Suprapubic skin (tissue), 4 donors: ENCODE measurements at places on chromosomes 1 and 21. TPM values are rescaled to one million over a fixed set of nuclear protein-coding genes. Genes with fewer than 3 reads are reported as not detected.

The STIL gene
- total RNA-seq: 3.9 TPM

The GFI1 gene
- total RNA-seq: 0.48 TPM

The YRDC gene
- total RNA-seq: 32.0 TPM

The ASPM gene
- 13.0 TPM for total RNA-seq

The CD1C gene
- 4.3 TPM for total RNA-seq

The FCGR3A gene
- 1.8 TPM for total RNA-seq

The TMEM240 gene
- not detected for total RNA-seq

The IGSF9 gene
- 26.1 TPM for total RNA-seq

The CYP4A22 gene
- not detected for total RNA-seq

The SPRR2F gene
- total RNA-seq: 4.2 TPM

The TLCD4 gene
- 5.8 TPM for total RNA-seq

The NCF2 gene
- 40.9 TPM for total RNA-seq

The TRIM58 gene
- 0.76 TPM for total RNA-seq

The KRTAP12-3 gene
- not detected for total RNA-seq

The DCST1 gene
- total RNA-seq: 8.2 TPM

- no peak for DNase-seq
- H3K36me3 ChIP-seq: no peaks in the 10 kb centered on the region
- no peak overlapping the region for H3K4me3 ChIP-seq
- no peak overlapping the region for H3K27ac ChIP-seq
- peaks cover 5% of the 10 kb centered on the region for H3K4me1 ChIP-seq
- H3K27me3 ChIP-seq: no peaks in the 10 kb centered on the region
These were observed 302.0 kb upstream of the ADGRL2 start for GRCh38 chr1:81498471-81499462.

GRCh38 chr1:106620521-106620954, 435.9 kb upstream of the PRMT6 start:
- H3K27me3 ChIP-seq: no peaks in the 10 kb centered on the region
- no peaks in the 10 kb centered on the region for H3K36me3 ChIP-seq
- DNase-seq: no peak
- H3K4me1 ChIP-seq: no peaks in the 10 kb centered on the region

DNA sequence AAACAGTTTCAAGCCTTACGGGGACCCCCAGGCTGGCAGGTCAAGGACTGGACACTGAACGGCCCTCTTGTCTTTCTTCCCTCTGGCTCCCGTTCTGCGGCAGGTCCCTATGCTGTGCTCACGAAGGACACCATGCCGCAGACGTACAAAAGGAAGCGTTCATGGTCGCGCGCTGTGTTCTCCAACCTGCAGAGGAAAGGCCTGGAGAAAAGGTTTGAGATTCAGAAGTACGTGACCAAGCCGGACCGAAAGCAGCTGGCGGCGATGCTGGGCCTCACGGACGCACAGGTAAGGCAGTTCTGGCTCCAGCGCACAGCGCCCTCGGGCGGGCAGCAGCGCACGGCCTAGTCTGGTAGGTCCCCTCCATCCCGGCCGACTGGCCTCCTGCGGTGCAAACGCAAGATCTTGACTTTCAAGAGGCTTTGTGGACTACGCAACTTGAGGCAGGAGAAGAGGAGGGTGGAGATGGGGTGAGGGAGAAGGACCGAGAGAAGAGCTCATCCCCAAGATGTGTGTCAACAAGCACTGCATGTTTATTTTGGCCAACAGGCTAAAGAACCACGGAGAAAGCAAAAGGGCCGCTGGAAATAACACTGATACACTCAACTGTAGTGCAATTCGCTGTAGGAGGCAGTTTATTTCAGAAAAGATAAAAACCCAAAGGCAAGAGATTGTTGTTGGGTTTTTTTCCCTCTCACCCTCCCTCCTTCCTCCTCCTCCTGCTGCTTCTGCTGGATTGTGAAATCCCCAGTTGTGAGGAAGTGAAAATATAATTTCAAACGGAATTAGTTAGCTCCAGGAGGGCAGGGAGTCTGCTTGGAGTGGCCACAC, 3.0 kb downstream of the HLX start:
- H3K27ac ChIP-seq: no peak overlapping the region
- H3K27me3 ChIP-seq: peaks cover 96% of the 10 kb centered on the region
- no peak for DNase-seq
- peaks cover 58% of the 10 kb centered on the region for H3K4me1 ChIP-seq

DNA sequence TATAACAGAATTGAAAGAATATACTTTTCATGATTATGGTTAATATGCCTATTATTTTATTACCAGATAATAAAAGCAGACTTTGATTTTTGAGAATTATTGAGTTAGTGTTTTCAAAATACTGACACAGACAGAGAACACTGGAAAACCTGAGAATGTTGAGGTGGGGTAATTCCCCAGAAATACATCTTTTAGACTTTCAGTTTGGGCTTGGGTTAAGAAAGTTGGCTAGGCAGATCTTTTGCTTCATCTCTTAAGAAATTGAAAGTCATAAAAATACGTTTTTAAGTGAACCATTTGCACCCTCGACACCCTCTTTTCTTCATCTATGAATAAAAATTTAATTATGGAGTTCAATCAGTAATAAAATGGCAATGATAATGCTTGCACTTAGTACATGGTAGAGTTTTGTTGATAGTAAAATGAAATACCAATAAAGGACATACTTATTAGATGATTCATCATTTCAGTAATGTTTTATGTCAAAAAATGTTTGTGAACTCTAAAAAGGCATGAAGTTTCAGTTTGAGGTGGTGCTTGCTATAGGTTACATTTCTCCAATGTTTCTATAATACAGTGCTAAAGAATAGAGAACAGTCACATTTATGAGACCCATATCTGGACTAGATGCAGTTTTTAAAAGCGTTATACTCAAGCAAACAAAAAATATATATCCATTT, 1.9 kb upstream of the SAMSN1 start:
- H3K36me3 ChIP-seq: no peaks in the 10 kb centered on the region
- H3K27me3 ChIP-seq: no peaks in the 10 kb centered on the region
- no peak for DNase-seq
- H3K4me1 ChIP-seq: no peaks in the 10 kb centered on the region
- H3K27ac ChIP-seq: no peak overlapping the region
- no peak overlapping the region for H3K4me3 ChIP-seq

- no peaks in the 10 kb centered on the region for H3K27me3 ChIP-seq
- DNase-seq: no peak
- no peaks in the 10 kb centered on the region for H3K4me1 ChIP-seq
- H3K36me3 ChIP-seq: no peaks in the 10 kb centered on the region
- no peak overlapping the region for H3K27ac ChIP-seq
These were observed 36.7 kb upstream of the PDC start for GRCh38 chr1:186497651-186498050.

GRCh38 chr21:42463861-42464515, 32.0 kb downstream of the RSPH1 start:
- peak; percentile 67 for DNase-seq
- H3K36me3 ChIP-seq: no peaks in the 10 kb centered on the region
- H3K27ac ChIP-seq: no peak overlapping the region
- H3K27me3 ChIP-seq: no peaks in the 10 kb centered on the region
- no peak overlapping the region for H3K4me3 ChIP-seq

GRCh38 chr1:21050031-21050430, 126.7 kb downstream of the EIF4G3 start:
- DNase-seq: no peak
- no peak overlapping the region for H3K4me3 ChIP-seq
- no peaks in the 10 kb centered on the region for H3K4me1 ChIP-seq
- H3K27ac ChIP-seq: no peak overlapping the region
- H3K27me3 ChIP-seq: no peaks in the 10 kb centered on the region

DNA sequence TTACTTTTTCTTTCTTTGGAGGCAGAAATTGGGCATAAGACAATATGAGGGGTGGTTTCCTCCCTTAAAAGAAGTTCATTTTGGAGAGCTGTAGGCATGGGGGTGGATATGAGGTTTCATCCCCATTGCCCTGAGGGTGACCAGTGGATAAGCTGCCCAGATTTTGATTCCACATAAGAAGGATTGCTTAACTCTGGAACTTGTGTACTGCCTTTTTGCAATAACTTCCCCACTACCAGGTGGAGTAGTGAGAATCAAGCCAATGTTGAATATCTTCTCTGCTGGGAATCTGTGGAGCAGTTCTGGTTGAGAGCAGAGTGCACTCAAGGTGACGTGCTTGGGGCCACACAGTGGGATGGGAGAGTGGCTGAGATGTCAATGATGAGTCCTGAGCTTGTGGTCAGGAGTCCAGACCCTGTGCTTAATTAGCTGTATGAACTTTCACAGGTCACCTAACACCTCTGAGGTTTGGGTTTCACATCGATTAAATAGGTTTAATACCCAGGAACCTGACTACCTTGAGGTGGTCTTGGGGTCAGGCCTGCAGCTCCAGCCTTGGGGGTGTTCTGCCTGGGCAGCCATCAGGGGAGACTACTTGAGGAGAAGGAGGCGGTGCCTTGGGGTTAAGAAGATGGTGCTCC, 152.9 kb downstream of the FCRL5 start:
- peaks cover 9% of the 10 kb centered on the region for H3K27me3 ChIP-seq
- no peak for DNase-seq
- H3K27ac ChIP-seq: no peak overlapping the region
- no peaks in the 10 kb centered on the region for H3K4me1 ChIP-seq
- H3K4me3 ChIP-seq: no peak overlapping the region
- H3K36me3 ChIP-seq: no peaks in the 10 kb centered on the region

DNA sequence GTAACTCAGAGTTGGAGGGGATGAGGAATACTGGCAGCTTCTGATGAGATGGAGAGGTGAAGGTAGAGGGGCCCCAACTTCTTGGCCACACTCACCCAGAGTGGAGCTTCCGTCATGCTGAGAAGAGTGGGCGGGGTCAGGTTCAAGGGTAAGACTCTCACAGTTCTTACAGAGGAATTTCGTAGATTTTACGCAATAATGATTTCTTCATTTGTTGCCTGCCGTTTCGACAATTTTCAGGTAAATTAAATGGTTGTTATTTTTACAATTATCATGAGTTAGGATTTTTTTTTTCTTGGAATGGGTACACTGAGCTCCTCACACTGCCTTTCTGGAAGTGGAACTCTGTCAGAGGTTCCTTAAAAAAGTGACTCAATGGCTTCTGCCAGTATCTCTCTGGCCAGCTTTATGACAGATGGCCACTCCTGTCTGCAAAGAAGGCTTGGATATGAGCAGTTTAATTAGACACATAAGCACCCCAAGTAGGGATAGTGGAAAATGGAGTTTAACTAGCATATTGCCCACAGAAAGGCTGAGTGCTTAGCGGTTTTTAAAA, 13.8 kb upstream of the NLRP3 start:
- no peaks in the 10 kb centered on the region for H3K4me1 ChIP-seq
- H3K36me3 ChIP-seq: no peaks in the 10 kb centered on the region
- DNase-seq: no peak
- H3K27me3 ChIP-seq: no peaks in the 10 kb centered on the region
- H3K4me3 ChIP-seq: no peak overlapping the region
- H3K27ac ChIP-seq: no peak overlapping the region

DNA sequence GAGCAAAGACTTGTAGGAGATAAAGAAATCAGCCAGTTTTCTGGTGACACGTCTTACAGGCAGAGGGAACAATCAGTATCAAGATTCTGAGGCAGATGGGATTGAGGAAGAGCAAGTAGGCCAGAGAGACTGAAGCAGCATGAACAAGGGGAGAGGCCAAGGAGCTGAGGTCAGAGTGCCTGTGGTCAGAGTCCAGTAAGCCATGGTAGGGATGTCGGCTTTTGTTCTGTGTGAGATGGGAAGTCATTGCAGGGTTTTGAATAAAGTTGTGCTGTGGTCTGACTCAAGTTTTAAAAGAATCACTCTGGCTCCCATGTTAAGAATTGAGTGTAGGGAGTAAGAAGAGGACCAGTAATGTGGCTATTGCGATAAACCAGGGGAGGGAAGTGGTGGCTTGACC, 85.9 kb upstream of the IVNS1ABP start:
- H3K4me3 ChIP-seq: no peak overlapping the region
- no peaks in the 10 kb centered on the region for H3K36me3 ChIP-seq
- H3K27ac ChIP-seq: no peak overlapping the region
- peaks cover 13% of the 10 kb centered on the region for H3K4me1 ChIP-seq

DNA sequence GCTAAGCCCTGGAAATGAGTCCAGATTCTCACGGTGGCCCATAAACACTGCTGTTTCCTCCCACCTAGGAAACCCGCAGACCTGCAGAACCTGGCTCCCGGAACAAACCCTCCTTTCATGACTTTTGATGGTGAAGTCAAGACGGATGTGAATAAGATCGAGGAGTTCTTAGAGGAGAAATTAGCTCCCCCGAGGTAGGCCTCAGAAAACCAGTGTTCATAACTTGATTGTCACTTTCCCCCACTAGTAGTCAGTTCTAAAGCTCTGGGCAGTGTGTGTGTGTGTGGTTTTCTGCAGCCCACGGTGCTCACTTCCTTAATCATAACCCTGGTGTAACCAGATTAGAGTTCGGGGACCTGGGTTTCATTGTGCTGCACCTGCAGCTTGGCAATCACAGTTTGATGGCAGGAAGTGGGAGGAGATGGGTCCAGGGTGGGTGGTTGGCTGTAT, 39.1 kb downstream of the CLIC6 start:
- no peak for DNase-seq
- H3K4me1 ChIP-seq: peaks cover 29% of the 10 kb centered on the region
- no peak overlapping the region for H3K27ac ChIP-seq
- H3K36me3 ChIP-seq: no peaks in the 10 kb centered on the region
- no peak overlapping the region for H3K4me3 ChIP-seq
- H3K27me3 ChIP-seq: no peaks in the 10 kb centered on the region

GRCh38 chr1:235553112-235553551, 48.9 kb upstream of the B3GALNT2 start:
- DNase-seq: no peak
- no peaks in the 10 kb centered on the region for H3K4me1 ChIP-seq
- H3K36me3 ChIP-seq: no peaks in the 10 kb centered on the region
- no peak overlapping the region for H3K27ac ChIP-seq
- H3K4me3 ChIP-seq: no peak overlapping the region

- peak overlapping the region; percentile 88 for H3K4me3 ChIP-seq
- no peaks in the 10 kb centered on the region for H3K27me3 ChIP-seq
- no peak for DNase-seq
- H3K27ac ChIP-seq: peak overlapping the region; percentile 38
- peaks cover 23% of the 10 kb centered on the region for H3K4me1 ChIP-seq
- peaks cover 6% of the 10 kb centered on the region for H3K36me3 ChIP-seq
These were observed 1.8 kb downstream of the PTBP2 start for GRCh38 chr1:96723377-96723776.

- H3K27me3 ChIP-seq: peaks cover 15% of the 10 kb centered on the region
- no peaks in the 10 kb centered on the region for H3K36me3 ChIP-seq
- H3K4me1 ChIP-seq: peaks cover 25% of the 10 kb centered on the region
- DNase-seq: no peak
- no peak overlapping the region for H3K4me3 ChIP-seq
- no peak overlapping the region for H3K27ac ChIP-seq
These were observed 24.8 kb upstream of the CITED4 start for GRCh38 chr1:40887012-40887378.

DNA sequence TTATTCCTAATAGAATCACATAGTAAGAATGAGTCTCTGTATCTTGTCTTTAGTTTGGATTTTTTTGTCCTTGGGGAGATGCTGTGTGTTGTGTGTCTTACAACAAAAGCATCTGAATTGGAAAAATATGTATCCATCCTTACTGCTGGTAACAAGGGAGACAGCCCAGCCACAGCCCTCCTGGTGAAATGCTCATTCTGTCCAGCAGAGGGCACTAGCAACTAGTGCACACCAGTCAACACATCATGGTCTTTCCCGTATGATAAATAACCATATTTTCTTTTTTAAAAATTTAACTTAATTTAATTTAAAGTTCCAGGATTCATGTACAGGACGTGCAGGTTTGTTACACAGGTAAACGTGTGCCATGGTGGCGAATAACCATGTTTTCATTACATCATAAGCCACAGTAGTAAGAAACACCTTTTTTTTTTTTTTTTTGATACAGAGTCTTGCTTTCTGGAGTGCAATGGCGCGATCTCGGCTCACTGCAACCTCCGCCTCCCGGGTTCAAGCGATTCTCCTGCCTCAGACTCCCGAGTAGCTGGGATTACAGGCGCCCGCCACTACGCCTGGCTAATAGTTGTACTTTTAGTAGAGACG, 245.1 kb downstream of the PTBP2 start:
- no peak overlapping the region for H3K4me3 ChIP-seq
- H3K4me1 ChIP-seq: no peaks in the 10 kb centered on the region
- peak; percentile 75 for DNase-seq
- no peak overlapping the region for H3K27ac ChIP-seq
- H3K27me3 ChIP-seq: no peaks in the 10 kb centered on the region
